ENCODE measurements at places on chromosomes 3 and 15.

- DNase-seq, result no peak
Measured at GRCh38 chr3:97810779-97811390, 10.9 kb upstream of the CRYBG3 start.

GRCh38 chr3:108152274-108152673 is 61.4 kb upstream of the CD47 start:
- DNase-seq, result no peak

DNA sequence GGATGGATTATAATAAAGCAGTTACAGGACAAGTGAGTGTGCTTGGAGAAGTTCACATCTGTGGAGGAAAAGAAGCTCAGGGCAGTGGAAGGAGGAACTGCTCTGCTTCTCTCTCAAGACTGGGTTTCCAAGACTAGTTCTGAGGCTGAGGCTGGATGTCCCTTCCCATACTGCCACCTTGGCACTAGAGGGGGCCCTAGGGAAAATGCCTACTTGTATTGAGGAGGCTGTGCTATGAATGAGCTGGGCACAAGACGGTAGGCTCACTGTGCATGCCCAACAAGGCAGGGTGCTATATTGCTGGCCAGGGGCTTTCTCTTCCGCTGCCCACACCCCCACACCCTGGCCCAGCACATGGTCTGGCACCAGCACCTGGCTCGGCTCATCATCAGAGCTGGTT is 65.2 kb downstream of the SLCO2A1 start:
- peak; percentile 27 for DNase-seq

DNA sequence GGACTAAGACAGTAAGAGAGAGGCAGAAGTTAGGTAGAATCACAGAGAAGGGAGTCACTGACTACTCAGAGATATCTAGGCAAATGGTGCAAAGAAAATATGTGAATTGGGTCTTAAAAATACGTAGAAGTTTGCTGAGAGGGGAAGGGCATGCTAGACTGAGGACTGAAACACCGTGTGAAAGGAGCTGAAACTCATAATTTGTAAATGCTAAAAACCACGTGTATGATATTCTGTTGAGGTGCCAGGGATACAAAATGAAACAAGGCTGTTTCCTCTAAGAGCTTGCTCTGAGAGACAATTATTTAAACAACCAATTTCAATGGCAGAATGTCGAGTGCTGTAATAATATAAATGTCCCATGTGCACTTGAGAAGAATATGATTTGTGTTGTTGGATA is 47.2 kb downstream of the NCK1 start:
- no peak for DNase-seq

DNA sequence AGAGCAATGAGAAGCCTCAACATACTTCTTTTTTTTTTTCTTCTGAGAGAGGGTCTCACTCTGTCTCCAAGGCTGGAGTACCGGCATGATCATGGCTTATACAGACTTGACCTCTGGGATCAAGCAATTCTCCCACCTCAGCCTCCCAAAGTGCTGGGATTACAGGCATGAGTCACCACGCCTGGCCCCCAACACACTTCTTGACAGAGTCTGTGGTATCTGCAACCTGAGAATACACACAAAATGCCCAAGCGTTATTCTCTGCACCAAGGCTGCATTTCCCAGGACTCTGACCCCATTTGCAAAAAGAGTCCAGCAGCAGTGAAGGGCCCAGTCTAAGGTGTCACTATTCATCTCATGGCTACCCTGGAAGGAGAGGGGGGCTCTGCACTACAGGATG is 42.7 kb upstream of the BLM start:
- no peak for DNase-seq

- DNase-seq, result no peak
Measured at GRCh38 chr3:48236531-48236930, 4.4 kb upstream of the ZNF589 start.

- DNase-seq, result no peak
Measured at GRCh38 chr3:183319371-183319770, 66.3 kb downstream of the B3GNT5 start.

DNA sequence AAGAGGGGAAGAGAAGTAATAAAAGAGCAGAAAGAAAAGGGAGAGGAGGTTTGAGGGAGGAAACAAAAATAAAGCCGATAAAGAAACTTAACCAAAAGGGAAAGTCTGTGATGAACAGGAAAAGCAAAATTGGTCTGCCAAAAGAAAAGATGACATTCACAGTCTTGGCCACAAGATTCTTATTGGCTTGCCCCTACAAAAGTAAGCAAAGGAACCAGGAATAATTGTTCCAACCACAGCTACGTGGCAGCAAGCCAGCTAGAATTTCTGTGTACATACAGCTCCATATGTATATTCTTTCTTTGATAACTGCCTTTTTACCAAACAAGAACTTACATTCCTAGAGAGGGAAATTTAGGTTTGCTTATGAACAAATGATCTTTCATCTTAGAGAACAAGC is 79.6 kb downstream of the MLH1 start:
- no peak for DNase-seq

DNA sequence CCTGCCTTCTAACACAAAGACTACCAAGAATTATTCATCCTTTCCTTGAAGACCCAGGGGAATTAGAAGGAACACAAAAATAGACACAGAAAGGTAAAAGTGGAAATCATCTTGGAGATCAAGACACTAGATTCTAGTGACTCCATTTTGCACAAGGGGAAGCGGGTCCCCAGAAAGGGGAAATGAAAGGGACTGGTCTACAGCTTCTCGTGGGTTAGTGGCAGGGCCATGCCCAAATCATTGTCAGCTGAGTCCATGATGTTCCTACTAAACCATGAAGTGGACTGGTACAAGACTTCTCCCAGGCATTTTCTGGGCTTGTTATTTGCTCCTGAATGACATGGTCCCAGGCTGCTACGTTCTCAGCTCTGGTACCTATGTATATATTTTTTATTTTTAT is 230.7 kb upstream of the TPRG1 start:
- DNase-seq, result no peak

DNA sequence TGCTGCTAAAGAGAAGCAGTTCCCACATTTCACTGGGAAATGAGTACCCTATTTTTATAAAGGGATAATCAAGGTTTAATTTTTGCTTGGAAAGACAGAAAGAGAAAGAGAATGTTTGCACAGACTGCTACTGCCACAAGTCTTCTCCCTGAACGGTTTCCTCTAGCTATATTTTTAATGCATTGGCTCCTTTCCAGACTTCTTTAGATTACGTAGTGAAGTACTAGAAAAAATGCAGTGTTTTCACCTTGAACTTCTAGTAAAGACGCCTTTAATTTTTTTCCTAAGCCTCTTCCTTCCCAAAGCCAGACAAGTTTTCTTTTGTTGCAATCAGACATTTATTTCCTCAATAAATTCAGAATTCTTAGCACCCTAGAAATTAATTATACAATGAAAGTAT is 248.3 kb upstream of the CCDC54 start:
- DNase-seq, result no peak

GRCh38 chr3:114642951-114643741 is 349.3 kb downstream of the TIGIT start:
- DNase-seq, result no peak

DNA sequence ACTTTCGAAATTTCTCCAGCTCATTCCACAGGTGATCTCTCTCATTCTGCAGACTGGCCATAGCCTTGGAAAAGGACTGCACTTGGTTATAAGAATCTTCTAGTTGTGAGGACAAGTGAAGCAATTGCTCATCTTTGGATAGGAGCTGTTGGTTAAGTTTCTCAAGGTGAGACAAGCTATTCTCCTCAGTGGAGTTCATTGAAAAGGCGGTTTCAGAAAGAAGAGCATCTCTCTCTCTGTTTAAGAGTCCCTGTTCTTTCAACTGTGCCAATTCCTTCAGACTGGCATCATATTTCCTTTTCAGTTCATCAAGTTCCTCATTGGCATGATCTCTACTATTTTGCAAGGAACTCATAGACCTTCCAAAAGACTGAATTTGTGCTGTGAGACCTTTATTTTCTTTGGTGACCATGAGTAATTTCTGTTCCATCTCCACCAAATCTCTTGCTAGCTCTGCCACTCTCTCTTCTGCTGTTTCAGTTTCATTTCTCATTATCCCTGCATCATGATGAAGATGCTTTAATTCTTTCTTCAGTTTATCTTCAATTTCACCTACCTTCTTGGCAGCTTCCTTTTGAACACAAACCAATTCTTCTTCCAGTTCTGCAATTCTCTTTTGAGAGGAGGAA is 30.2 kb upstream of the HCLS1 start:
- no peak for DNase-seq

DNA sequence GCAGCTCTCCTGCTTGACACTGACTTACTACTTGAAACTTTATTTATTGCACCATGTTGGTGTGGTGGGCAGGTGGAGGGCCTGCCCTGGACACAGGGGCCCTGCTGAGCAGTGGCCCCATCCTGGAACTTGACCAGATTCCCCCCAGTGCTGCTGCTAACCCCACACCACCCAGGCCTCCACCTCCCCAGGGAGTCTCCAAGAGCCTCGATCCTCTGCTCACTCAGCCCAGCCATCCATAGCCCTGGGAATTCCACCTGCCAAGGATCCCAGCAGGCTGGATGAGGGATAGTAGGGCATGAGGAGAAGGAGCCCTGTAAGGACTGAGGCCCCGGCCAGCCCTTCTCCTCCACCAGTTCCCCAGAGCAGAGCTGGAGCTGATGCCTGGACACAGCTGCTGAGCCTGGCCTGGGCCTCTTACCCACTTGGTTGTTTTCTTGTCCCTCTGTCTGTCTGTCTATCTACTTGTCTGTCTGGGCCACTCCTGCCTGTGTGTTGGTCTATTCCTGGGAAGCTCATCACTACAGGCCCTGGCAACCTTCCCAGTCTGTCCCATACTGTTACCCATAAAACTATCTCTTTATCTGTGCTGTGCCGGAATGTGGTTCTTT is 2.8 kb downstream of the CHAC1 start:
- DNase-seq, result peak; percentile 29

DNA sequence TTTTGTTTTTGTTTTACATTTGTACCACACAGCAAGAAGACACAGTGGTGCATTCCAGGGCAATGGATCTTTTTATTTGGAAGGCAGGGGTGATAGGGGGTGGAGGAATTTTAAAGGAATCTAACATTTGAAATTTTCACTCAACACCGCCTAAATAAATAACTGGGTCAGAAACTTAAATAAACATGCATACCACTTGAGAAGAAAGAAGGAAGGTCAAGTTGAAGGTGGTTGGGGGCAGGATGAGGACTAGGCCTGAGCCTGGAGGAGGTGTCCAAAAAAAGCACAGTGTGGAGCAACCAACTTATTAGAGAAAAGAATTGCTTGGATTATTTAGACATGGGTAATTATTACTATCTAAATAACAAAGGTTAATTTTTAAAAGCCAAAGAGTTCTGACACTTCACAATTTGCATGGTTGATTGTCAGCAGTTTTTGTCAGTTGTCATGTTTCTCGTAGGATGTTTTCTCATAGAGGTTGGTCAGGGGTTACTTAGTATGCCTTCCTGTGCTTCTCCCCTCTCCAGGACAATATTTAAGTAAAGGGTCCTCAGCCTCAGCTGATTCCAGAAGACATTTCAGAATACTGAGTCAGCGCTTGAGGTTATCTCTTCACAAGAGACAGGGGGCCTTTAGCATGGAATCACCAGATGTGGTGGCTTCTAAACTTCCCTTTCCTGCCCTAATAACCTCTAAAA is 173.7 kb upstream of the SLC2A2 start:
- DNase-seq, result no peak

DNA sequence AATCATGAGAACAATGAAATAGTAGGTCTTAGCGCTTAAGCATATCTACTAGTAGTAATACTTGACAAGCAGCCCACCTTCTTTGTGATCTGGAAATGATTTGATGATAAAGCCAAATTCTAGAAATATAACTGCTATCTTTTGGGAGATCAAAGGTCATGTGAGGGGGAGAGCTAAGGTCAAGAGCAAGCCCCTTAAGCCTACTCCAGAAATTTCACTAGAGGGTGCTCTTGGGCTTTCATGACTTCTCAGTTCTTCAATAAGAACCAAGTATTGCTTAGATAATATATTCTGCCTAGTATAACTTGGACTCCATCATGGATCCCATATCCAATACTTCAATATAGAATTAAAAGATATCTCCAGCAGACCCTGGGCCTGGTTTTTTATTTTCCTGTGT is 319.6 kb downstream of the ZBTB20 start:
- DNase-seq, result peak; percentile 76

DNA sequence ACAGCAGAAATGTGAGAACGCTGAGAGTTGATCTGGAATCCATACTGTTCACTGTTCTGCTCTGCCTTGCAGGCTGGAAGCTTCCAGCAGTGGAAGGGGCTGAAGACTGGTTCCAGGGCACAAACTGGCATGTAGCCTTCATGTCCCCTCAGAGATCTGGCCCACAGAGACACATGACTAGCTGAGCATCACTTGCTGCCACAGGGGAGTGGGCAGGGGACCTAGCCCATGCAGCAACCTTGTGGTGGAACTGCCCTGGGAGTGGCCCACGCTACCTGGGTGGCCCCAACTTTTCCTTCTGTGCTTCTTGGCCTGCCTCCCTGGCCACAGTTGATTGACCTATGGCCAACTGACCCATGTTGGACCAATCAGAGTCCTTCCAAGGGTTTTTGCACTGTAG is 98.1 kb downstream of the TPRA1 start:
- no peak for DNase-seq

- no peak for DNase-seq
Measured at GRCh38 chr3:137803215-137803614, 39.1 kb downstream of the SOX14 start.

DNA sequence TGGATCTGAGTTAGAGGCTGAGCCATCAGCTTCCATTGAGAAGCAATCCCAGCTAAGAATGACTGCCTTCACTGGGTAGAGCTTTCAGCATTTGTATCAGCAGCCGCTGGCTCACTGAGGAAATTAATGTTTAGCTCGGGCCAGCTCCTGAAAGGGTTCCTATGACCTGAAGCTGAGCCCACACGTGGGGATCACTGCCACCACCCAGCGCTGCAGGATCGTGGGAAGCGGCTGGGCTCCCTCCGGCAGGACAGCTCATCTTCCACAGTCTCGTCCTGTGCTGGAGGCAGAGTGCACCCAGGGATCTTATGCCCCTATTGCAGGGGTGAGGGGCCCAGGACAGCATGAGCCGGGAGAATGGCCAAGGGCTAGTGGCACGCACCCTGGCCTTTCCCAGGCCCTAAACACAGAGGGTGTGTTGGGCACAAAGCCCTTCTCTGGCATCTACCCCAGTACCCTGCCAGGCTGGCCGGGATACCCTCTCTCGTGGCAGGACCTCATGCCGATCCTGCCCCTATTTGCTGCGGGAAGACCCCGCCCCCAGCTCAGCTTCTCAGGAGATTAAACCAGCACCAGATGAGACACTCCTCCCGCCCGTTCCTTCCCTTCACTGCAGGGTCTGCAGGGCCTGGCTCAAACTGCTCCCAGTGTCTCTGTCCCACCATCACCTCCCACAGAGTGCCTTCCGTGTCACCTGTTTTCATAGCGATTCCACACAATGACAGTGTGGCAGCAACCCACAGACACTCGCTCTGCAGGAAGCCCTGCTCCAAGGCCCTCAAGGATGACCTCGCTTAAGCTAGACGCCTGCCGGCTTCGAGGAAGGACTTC is 28.5 kb downstream of the KLHL25 start:
- DNase-seq, result no peak

DNA sequence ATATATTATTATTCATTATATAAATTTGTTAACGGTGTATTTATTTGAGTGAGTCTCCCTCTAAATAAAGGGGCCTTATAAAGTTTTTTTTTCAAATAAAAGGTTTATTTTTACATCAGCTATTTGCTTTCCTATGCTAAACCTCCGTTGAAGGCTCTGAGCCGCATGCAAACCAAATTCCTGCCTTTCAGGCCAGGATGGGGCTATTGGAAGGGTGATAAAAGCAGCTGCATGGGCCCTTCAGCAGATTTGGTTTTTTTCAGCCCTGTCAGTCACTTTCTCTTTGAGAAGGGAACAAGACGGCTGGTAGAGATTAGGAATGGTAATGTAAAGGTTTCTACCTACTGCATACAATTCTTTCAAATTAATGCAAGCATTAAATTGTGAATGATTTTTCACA is 244.2 kb downstream of the WNT5A start:
- no peak for DNase-seq

- DNase-seq, result no peak
Measured at GRCh38 chr15:25944386-25944785, 81.3 kb upstream of the ATP10A start.
